ENCODE measurements at places on chromosomes 3 and 15. TPM values are rescaled to one million over a fixed set of nuclear protein-coding genes. Genes with fewer than 3 reads are reported as not detected.

DNA sequence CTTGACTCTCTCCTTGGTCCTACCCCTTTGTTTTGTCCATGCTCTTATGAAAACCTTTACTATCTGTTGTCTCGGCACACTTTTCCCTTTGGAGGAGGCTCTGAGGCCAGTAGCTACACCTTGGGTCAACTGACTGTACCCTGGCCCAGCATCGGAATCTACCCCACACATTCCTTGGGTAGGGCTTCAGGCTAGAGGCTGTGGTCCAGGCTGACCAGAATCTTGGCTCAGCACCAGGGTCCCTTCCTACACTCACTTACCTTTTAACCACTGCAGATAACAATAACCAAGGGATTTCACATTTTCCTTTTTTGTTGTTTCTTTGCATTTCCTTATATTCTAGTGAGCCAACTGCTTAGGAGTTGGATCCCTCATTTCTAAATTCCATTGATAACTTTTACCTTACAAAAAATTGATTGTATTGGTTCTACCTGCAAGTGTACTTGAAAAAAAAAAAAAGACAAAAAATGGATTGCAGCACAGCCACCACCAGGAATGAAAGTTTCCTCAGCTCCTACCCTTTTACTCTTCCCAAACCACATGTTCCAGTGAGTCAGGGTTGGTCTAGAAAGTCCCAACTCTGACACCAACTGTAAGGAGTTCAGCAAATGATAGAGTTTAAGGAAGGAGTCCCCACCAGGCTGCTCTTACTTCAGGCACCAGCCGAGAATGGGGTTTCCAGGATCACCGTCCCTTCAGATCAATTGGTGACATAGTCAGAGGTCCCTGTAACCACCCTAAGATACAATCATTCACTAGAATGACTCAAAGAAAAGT lies 95.6 kb downstream of the FBLN2 start:
- DNase-seq: no peak

DNA sequence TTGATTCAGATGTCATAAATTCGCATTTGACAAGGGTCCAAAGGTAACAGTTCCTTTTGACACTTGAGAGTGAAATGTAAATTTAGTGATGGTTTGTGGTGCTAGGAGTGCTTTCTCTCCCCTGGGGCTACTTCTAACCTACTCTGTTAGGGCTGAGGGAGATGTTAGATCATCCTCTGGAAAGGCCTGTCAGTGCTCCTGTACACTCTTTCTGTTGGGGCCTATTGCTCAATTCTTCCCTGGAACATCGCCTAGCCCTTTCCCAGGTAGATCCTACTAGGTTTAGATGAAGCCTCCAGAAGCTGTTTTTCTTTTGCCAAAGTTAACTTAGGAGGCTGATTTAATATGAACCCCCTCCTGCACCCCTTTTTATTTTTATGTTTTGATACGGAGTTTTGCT lies 1.4 kb downstream of the PCCB start:
- DNase-seq: no peak

- DNase-seq: no peak
These were observed 25.3 kb downstream of the NCEH1 start for GRCh38 chr3:172685331-172686214.

TCF12 gene
- 76.4 TPM for total RNA-seq

RBPMS2 gene
- total RNA-seq: not detected
